ENCODE measurements at places on chromosomes 16 and 17.

- peak; percentile 55 for DNase-seq
Measured at GRCh38 chr17:13114601-13115031, 96.8 kb upstream of the ELAC2 start.

GRCh38 chr16:79134300-79134699 is 466.2 kb downstream of the MAF start:
- DNase-seq: no peak

DNA sequence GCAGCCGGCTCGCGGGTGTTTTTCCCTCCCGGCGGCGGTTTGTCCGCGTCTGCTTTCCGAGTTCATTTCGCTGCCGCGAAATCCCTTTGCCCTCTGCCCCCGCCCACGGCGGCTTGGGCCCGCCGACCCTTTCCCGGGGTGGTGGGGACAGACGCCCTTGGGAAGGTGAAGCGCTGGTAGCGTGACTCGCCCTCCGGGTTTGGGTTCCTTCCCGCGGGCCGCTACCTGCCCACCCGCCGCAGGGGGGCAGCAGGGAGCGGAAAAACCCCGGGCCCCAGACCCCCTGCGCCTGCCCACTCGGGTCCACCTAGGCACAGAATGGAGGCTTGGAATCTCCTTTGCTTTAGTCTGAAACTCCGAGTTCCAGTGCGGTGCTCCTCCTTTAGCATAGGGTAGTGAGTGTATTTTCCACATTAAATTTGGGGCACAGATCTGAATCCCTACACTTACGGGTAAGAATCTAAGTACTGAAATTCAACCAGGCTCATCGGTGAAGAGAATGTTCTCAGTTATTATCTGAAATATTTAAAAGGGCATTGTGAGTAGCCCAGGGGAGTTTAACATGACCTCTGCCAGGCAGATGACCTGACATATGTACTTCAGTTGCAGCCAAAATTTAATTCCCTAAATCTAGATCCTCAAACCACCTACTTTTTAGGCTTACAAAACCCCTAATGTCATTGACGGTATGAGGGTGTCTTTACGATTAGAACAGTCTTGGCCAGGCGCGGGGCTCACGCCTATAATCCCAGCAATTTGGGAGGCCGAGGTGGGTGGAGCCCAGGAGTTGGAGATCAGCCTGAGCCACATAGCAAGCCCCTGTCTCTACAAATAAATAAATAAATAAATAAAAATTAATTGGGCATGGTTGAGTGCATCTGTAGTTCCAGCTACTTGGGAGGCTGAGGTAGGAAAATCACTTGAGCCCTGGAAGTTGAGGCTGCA is 1.0 kb downstream of the NME2 start:
- DNase-seq: peak; percentile 69

DNA sequence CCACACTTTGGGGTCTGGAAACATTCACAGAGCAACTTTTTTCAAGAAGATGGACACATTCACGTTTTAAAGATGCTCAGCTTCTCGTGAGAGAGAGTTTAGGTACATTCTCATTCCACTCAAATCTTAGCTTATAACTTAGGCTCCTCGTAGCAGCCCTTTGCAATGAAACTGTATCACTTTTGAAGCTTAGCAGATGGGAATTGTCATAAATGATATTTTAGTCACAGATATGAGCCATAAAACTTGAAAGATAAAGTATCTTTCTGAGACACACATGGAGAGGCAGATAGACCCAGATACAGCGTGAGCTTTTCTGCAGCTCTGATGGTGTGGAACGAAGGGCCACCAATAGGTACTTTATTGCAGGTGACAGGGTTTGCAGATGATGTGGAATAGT is 41.1 kb downstream of the RBFOX1 start:
- DNase-seq: no peak

GRCh38 chr17:45290269-45290765 is 26.5 kb downstream of the MAP3K14 start:
- no peak for DNase-seq

- peak; percentile 23 for DNase-seq
Measured at GRCh38 chr17:79608624-79608959, 2.3 kb downstream of the RBFOX3 start.

GRCh38 chr17:5665164-5665563 is 80.9 kb upstream of the NLRP1 start:
- DNase-seq: no peak

DNA sequence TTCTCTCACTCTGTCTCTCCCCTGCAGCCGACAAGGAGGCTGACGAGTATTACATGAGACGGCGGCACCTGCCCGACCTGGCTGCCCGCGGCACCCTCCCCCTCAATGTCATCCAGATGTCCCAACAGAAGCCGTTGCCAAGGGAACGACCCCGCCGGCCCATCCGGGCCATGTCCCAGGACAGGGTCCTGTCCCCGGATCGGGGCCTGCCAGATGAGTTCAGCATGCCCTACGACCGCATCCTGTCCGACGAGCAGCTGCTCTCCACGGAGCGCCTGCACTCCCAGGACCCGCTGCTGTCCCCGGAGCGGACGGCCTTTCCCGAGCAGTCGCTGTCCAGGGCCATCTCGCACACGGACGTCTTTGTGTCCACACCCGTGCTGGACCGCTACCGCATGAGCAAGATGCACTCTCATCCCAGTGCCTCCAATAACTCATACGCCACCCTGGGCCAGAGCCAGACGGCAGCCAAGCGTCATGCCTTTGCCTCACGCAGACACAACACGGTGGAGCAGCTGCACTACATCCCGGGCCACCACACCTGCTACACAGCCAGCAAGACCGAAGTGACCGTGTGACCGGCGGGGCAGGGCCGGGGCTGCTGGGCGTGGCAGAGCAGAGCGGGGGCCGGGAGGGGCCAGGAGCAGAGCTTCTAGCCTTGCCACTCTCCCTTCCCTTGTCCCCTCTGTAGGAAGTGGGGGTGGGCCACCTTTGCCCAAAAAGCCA is 40.4 kb upstream of the DNAH9 start:
- DNase-seq: no peak

DNA sequence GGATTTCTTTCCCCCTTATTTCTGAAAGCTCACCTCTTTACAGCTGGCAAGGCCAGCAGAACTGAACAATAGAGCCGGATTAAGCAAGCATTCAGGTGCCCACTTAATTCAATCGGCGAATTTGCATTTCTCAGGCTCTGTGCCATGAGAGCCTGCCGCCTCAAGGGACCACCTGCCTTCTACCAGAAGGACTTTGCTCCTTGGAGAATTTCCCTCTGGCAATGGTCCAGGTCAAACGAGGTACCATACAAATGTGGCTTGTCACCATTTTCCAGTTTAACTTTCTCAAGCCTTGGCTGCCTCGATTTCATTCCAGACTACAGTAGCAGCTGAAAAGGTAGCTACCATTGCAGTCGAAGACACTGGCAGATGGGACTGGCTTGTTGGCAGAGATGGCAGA is 534.0 kb downstream of the MAF start:
- no peak for DNase-seq

GRCh38 chr17:41549596-41550039 is 21.5 kb upstream of the KRT19 start:
- DNase-seq: no peak

GRCh38 chr17:77451245-77451893 is 310.6 kb downstream of the SEC14L1 start:
- DNase-seq: peak; percentile 96

GRCh38 chr17:50893183-50893993 is 27.2 kb upstream of the TOB1 start:
- peak; percentile 100 for DNase-seq

GRCh38 chr17:15380446-15380845 is 39.0 kb upstream of the TEKT3 start:
- DNase-seq: no peak

- no peak for DNase-seq
Measured at GRCh38 chr17:75995385-75995925, 5.2 kb upstream of the CDK3 start.

DNA sequence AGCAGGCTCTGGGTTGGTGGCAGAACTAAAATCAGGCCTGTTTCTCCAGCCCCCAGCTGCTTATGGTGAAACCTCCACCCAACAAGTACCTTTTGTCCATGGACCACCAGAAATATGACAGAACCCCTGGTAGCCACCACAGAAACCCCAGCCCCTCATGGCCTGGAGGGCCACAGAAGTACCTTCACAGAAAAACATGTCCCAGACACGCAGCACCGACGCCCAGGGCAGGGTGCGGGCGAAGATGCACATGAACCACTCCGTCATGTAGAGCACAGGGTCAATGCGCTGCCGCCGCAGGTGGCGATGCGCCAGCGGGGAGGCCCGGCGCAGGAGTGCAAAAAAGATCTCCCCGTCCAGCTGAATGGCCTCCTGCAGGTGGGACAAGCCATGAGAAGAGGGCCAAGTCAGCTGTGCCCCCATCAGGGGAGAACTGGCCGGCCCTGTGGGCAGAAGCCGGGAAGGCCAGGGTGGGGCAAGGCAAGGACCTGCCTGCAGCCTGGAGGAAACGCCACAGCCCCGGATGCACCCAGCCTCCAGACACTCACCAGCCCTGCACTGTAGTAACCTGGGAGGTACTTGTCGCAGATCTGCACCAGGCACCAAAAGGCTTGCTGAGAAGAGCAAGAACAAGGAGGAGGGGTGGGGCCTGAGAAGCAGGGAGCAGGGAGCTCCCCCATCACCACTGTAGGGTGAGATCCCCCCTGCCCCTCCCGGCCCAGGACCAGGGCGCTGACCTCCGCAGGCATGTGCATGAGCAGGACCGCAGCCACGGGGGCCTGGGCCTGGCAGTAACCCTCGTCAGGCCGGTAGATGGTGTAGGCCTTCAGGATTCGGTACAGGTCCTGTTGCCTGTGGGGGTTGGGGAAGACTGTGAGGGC is 4.1 kb upstream of the CD2BP2 start:
- no peak for DNase-seq

GRCh38 chr17:48497103-48497502 is 33.7 kb downstream of the HOXB1 start:
- DNase-seq: no peak

DNA sequence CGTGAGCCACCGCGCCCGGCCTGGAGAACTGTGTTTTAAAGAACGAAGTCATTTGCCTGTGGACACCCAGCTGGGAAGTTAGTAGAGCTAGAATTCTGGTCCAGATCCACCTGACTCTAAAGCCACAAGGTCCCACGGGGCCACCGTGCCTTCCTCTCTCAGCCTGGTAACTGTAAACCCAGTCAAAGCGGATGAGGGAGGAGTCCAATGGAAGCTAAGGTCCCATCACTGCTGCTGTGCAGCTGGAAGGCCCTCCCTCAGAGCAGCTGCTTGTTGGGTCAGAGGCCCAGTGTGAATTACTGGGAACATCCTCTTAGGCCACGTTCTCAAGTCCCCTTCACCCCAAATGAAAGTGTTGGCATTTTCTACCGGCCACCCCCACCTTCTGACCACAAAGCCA is 48.8 kb upstream of the CACNG5 start:
- DNase-seq: no peak

- DNase-seq: no peak
Measured at GRCh38 chr17:8844229-8845218, 22.9 kb downstream of the PIK3R6 start.

DNA sequence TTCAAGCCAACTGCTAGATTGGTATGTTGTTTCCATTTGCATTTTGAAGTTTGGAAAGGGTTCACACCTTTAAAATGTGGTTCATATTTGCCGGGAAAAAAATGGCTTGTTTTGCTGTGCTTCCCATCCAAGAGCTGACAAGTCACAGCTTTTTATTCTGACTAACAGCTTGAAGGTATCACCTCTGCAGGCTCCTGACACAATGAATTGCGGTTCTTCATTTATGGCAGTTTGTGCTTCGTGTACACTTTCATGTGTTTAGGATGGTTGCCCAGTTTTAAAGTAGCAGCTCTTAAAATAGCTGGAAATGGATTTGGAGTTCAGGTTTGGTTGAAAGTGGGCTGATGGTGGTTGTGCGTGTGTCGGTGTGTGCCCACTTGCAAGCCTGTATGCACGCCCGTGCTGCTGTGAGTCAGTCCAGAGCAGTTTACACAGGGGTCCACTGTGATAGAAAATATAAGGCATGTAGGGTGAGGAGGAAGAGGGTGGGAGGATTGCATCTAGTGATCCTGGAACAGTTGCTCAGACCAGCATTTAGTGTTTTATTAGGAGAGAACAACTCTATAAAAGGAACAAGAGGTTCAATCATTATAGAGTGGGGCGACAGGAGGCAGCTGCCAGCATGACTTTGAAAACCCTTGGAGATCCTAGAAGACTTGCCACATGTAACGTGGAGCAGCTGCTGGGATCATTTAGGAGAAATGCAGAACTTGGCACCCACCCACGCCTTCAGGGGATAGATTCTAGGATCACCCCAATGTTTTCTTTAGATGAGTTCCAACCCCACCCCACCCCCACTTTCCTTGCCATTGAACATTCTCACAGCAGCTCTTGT is 108.0 kb upstream of the TBX2 start:
- no peak for DNase-seq

DNA sequence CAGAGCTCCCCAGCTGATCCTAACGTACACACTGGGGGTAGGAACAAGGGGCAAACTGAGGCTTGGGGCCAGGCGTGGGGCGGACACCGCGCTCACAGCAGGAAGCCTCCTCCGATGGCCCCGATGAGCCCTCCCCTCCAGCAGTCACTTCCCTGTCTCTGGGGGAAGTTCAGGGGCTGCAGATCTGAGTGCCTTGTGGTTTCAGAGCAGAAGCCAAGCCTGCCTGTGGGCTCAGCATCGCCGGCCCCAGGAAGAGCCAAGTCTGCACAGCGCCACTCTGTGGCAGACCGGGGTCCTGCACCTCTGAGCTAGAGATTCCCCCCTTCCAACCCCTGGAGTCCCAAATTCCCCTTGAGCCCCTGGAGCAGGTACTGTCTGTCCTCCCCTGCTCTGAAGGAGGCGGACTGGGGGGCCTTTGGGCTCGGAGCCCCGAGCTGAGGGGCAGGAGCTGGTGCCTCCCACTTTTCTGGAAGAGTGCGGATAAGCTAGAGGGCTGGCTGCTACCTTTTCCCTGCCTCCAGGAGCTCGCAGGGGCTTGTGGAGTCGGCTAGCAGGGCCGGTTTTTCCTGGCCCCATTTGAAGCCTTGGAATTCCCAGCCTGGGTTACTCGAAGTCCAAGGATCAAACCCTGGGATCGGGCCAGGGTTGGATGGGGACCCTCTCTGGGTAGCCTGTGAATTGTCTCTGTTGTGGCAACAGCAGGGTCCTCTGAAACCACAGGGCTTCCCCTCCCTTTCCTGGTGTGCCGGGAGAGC is 2.9 kb downstream of the GSE1 start:
- no peak for DNase-seq

- DNase-seq: no peak
Measured at GRCh38 chr17:49224198-49224996, 6.2 kb downstream of the PHOSPHO1 start.

GRCh38 chr16:48539485-48540221 is 70.3 kb downstream of the N4BP1 start:
- DNase-seq: no peak

DNA sequence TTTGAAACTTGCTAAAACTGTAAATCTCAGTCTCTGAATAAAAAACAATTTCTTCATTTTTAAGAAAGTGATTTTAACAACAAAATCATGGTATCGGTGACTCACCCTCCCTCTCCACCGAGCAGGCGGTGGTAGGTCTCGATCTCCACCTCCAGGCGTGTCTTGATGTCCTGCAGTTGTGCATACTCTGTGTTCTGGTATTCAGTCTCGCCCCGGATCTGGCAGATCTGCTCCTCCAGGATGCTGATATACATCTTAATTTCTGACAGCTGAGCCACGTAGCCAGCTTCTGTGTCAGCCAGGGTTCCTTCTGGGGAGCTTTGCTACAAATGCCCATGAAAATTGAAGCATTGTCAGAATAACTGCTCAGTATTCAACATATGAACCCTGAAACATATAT is 15.4 kb upstream of the KRT24 start:
- no peak for DNase-seq

Data from SW480 (cell line).